Left colon (tissue), 2 donors: ENCODE measurements at places on chromosomes 1 and 21. TPM values are rescaled to one million over a fixed set of nuclear protein-coding genes. Genes with fewer than 3 reads are reported as not detected.

DNA sequence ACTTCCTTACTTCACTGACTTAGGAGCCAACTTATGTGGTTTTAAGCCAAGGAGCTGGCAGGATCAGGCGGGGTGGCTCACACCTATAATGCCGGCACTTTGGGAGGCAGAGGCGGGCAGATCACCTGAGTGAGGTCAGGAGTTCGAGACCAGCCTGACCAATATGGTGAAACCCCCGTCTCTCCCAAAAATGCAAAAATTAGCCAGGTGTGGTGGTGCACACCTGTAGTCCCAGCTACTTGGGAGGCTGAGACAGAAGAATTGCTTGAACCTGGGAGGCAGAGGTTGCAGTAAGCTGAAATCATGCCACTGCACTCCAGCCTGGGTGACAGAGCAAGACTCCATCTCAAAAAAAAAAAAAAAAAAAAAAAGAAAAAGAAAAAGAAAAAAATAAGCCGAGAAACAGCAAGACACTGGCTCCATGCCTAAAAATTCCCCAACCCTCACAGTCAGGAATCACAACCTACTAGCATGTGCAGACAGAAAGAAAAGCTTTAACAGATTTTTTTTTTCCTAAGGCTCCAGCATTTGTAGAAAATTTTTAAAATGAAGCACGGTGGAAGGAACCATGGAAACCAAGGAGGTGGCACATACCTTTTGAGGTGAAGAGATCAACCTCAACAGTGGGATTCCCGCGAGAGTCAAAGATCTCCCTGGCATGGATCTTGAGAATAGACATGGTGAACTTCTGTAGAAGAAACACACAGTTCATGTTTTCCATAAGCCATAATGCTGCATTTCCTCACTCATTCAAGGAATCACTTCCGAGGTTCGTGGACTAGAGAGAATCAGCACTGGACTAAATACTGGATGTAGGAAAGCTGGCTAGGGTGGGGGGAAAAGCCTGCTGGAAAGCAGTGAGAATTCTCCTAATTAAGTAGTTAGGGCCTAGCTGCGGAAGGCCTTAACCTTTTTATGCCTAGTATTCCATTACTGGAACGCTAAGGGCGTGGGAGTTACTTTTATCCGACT, 4.0 kb downstream of the ENO1 start:
- no peak for DNase-seq

DNA sequence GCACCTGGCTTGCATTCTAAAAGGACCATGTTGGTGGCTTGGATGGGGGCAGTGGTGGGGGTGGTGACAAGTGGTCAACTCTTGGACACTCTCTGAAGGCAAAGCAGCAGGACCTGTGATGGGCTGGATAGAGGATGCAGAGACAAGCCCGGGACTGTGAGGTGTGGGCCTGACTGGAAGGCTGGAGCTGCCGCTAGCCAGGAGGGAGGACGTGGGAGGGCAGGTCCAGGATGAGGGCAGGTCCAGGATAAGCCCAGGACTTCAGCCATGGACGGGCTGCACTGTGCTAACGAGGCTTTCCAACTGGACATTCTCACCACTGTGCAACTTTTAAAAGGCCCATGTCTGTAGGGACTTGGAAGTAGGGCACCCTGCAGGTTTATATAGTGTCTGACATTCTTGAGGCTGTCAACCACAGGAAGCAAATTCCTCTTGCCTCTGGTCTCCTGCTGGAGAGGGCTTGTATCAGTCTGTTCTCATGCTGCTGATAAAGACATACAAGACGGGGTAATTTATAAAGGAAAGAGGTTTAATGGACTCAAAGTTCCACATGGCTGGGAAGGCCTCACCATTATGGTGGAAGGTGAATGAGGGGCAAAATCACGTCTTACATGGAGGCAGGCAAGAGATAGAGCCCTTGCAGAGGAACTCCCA, 8.3 kb upstream of the C1orf167 start:
- DNase-seq = no peak

GRCh38 chr1:114102136-114102535, 51.5 kb downstream of the SYT6 start:
- DNase-seq = no peak

DNA sequence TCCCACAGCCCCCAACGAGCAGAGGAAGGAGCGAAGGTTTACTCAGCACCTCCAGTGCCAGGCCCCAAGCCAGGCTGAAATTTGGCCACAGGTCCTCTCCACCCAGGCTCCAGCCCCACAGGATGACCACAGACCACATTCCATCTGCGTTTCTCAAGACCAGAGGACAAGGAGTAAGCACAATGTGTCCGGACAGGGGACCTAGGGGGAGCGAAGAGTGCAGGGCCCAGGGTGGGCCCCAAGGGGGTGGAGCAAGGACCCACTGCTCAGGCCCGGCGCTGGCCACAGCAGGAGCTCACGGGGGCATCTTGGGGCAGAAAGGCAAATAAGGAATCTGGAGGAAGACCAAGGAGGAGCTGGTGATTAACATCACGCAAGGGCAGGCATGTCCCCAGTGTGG, 100.5 kb downstream of the NPHP4 start:
- no peak for DNase-seq

- DNase-seq = no peak
Measured at GRCh38 chr1:64598100-64598571, 128.2 kb downstream of the CACHD1 start.

- DNase-seq = no peak
Measured at GRCh38 chr1:17437260-17437579, 2.3 kb downstream of the RCC2 start.

- DNase-seq = no peak
Measured at GRCh38 chr21:24759348-24760075, 847.8 kb downstream of the MRPL39 start.

ATP1A4 gene
- not detected for total RNA-seq

GRCh38 chr1:14945132-14946010, 208.2 kb upstream of the TMEM51 start:
- DNase-seq = peak; percentile 30

DNA sequence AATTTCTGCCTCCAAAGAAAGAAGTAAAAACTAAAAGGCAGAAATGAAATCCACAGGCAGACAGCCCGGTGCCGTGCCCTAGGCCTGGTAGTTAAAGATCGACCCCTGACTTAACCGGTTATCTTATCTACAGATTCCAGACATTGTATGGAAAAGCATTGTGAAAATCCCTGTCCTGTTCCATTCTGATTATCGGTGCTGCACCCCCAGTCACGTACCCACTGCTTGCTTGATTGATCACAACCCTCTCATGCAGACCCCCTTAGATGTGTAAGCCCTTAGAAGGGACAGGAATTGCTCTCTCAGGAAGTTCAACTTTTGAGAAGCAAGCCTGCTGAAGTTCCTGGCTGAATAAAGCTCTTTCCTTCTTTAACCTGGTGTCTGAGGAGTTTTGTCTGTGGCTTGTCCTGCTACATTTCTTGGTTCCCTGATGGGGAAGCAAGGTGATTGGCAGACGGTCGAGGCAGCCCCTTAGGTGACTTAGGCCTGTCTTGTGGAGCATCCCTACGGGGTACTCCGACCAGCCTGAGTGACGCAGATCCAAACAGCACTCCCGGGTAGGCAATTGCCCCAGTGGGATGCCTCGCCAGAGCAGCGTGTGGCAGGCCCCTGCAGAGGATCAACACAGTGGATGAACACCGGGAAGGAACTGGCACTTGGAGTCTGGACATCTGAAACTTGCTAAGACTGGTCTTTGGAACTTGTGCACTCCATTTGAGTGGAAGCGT, 111.2 kb upstream of the PPM1J start:
- no peak for DNase-seq

GRCh38 chr1:59779949-59780348, 34.8 kb upstream of the HOOK1 start:
- DNase-seq = no peak

- DNase-seq = peak; percentile 81
Measured at GRCh38 chr1:200738949-200739651, 407 bp downstream of the CAMSAP2 start.

- DNase-seq = no peak
Measured at GRCh38 chr1:246267426-246267825, 239.7 kb downstream of the SMYD3 start.

DNA sequence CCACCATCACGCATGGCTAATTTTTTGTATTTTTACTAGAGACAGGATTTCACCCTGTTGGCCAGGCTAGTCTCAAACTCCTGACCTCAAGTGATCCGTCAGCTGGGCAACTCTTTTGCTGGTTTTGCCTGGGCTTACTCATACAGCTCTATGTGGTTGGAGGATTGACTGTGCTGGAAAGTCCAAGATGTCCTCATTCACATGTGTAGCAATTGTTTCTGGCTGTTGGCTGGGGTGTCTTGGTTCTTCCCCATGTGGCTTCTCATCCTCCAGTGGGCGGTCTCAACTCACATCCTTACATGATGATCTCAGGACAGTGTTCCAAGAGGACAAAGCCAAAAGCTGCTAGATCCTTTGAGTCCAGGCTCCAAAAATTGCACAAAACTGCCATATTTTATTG, 53.3 kb downstream of the TEX35 start:
- no peak for DNase-seq

FCRL2 gene
- 1.2 TPM for total RNA-seq

TTC39A gene
- total RNA-seq = 114 TPM

- no peak for DNase-seq
Measured at GRCh38 chr1:3365523-3366125, 88.8 kb upstream of the ARHGEF16 start.

DNA sequence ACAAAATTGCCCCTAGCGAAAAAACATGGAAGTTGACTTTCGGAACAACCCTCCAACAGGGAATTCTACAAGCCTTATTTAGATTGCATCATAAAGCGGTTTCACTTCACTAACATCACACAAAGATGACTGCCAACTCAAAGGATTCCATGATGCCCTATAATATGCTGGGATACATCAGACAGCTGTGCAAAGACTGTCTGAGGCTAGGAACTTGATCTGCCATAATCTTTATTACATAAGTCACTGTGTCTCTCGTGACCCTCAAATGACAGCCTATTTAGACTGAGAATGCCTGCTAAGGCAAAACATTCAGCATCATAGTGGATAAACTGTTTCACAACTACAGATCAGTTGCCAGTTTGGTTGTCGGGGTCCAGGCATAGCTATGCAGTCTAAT, 23.8 kb downstream of the FH start:
- DNase-seq = no peak

CFAP74 gene
- total RNA-seq = not detected

GRCh38 chr1:25073640-25074270, 143.7 kb upstream of the RUNX3 start:
- DNase-seq = no peak

NTMT2 gene
- not detected for total RNA-seq

- DNase-seq = peak; percentile 29
Measured at GRCh38 chr1:62384276-62385005, 52.4 kb upstream of the USP1 start.

SLC25A33 gene
- total RNA-seq = 5.6 TPM

BNIPL gene
- total RNA-seq = 0.61 TPM
